ENCODE measurements at places on chromosomes 3 and 15. TPM values are rescaled to one million over a fixed set of nuclear protein-coding genes. Genes with fewer than 3 reads are reported as not detected.

TARS3 gene
- total RNA-seq: 10.0 TPM

FANCD2 gene
- 56.2 TPM for total RNA-seq

SLC41A3 gene
- total RNA-seq: 25.8 TPM

PLA2G4B gene
- 6.8 TPM for total RNA-seq

WDR93 gene
- not detected for total RNA-seq

GNAT1 gene
- total RNA-seq: not detected

ATP13A5 gene
- total RNA-seq: not detected

TP63 gene
- total RNA-seq: 0.31 TPM

ISL2 gene
- 0.15 TPM for total RNA-seq

SLC26A6 gene
- total RNA-seq: 26.4 TPM

NME9 gene
- not detected for total RNA-seq

DPPA2 gene
- total RNA-seq: not detected

THPO gene
- total RNA-seq: not detected

All from CD8-positive, alpha-beta memory T cell (primary cell).